ENCODE measurements at places on chromosomes 16 and 17.

DNA sequence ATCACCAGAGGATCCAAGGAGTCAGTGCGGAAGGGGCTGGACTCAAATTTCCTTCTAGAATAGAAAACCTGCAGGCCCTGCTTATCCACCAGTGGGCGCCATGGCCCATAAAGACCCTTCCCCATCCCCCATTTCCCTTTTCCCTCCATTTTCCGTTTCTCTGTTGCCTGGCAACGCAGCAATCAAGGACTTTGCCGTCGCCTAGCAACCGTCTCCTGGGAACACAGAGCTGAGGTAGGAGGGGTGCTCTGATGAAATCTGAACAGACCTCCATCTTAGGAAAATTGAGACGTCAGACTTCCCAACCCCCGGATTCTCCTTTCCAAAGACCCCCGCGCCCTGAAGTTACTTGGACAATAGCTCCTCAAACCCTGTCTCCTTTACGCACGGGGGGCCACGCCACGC is 5.7 kb downstream of the DLG4 start:
- DNase-seq, result no peak

DNA sequence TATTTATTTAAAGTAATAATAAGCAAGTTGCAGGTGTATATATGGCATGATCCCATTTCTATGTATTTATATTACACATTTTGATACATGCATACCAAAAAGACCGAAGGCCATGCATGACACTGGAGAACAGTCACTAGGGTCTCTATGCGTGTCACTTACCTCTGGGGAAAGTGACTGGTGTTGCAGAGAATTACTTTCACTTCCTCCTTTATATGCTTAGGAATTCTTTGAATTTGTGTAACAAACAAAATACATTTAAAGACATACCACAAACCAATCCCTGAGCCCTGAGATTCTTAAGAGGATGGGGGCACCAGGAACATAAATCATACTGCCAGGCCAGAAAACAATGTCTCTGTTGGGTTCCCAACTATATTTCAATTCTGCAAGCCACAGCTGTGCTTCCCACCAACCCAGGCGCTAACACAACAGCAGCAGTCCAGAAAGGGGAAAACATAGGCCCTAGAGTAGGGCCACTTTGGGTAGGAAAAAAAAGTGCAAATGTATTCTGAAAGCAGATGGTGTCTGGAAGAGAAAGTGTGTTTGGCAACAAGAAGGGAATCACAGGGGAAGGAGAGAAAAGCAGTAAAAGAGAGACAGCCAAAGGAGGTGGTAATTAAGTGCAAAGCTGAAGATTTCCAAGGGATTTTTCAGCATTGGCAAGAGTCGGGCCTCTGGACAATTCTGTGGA is 24.5 kb upstream of the HYDIN start:
- DNase-seq, result no peak

DNA sequence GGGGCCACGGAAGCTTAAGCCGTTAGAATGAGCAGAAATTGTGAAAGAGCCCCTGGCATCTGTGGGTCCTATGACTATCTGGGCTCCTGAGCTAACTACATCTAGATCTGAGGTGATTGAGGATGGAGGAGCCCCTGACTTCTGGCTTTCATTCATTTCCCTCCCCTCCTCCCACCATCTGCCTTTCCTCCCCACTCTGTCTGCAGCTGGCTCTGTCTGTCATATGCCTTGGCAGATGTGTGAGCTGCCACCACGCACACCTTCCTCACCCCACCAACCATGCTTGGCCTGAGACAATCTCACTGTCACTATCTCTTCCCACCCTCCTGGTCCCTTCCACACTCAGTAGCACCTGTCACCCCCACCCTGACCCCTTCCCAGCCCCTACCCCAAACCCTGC is 5.1 kb downstream of the CD300E start:
- DNase-seq, result no peak

- no peak for DNase-seq
Measured at GRCh38 chr16:59701963-59702930, 968.1 kb upstream of the GOT2 start.

GRCh38 chr16:8589057-8589899 is 1.0 kb downstream of the TMEM114 start:
- no peak for DNase-seq

GRCh38 chr16:87951552-87952538 is 611 bp downstream of the BANP start:
- DNase-seq, result no peak

DNA sequence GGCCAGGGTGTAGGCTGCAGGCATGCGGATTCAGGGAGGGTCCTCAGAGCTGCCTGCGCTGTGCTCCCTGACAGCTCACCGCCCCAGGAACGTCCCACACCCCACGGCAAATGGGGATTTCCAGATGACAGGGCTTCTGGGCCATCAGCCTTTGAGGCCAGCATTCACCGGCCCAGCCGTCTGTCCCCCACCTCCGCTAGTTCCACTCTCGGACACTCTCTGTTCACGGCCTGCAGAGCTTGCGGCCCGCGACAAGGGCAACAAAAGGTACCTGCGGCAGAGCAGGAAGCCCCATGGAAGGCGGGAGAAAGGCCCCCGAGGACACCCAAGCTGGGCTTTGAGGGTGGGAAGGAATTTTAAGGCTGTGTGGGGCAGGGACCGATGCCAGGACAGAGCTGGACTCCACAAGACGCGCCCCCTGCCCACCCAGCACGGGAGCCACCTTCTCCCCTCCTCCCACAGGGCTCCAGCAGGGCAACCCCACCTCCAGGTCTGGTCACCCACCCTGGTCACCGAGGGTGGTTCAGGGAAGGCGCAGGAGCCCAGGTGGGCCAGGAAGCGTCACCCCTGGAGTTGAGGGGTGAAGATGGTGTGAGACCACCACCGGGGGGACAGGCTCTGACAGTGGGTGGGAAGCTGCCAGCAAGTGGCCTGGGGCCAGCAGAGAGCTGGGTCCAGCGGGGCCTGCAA is 5.6 kb upstream of the CYBA start:
- no peak for DNase-seq
